ENCODE measurements at places on chromosomes 12 and 14.

GRCh38 chr12:28601570-28602058, 411.4 kb downstream of the CCDC91 start:
- no peak for DNase-seq

DNA sequence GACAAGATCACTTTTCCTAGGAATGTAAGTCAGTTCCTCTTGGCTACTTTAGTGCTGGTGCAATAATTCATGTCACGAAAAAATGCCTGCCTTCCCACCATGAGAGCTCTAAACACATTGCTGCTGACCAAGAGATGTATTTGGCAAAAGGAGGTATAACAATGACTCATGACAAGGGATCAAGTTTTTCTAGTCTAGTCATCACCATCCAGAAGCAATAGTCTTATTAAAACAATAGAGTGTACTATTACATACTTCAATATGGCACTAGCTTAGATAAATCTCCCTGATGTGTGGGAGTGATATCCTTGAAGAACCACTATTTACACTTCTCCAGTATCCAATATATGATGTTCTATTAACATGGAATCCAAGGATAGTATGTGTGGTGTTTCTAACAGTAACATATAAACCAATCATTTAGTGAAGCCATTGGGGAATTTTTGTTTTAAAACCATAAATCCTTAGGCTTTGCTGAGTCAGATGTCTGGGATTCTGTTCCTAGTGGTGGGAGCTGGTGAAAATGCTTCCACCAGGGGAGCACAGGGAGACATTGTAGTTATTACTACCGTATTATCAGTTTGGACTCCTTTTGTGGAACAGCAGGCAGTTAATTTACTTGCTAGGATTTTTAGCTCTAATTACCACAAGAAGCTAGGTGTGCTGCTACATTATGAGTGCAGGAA, 1387.5 kb downstream of the LRFN5 start:
- no peak for DNase-seq

- DNase-seq, result no peak
These were observed 9.0 kb downstream of the FRMD6 start for GRCh38 chr14:51660741-51661140.

- no peak for DNase-seq
These were observed 53.5 kb downstream of the SLC38A6 start for GRCh38 chr14:61034416-61035120.

DNA sequence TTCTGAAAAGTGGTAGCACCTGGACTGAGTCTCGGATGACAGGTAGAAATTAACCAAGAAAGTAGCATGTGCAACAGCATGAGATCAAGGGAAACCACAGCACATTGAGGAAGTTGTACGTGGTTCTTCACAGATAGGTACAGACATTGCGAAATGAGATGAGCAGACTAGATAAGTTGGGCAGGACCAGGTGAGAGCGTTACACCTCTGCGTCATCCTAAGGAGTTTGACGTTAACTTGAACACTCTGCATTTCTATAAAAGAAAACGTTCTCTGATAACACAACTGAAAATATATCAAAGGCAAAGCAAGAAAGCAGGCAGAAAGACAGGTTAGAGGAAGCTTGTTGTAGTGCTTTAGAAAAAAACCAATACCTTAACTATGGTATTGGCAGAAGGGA, 98.5 kb upstream of the RASSF8 start:
- DNase-seq, result no peak

GRCh38 chr14:48382961-48383360, 707.6 kb upstream of the MDGA2 start:
- DNase-seq, result no peak

DNA sequence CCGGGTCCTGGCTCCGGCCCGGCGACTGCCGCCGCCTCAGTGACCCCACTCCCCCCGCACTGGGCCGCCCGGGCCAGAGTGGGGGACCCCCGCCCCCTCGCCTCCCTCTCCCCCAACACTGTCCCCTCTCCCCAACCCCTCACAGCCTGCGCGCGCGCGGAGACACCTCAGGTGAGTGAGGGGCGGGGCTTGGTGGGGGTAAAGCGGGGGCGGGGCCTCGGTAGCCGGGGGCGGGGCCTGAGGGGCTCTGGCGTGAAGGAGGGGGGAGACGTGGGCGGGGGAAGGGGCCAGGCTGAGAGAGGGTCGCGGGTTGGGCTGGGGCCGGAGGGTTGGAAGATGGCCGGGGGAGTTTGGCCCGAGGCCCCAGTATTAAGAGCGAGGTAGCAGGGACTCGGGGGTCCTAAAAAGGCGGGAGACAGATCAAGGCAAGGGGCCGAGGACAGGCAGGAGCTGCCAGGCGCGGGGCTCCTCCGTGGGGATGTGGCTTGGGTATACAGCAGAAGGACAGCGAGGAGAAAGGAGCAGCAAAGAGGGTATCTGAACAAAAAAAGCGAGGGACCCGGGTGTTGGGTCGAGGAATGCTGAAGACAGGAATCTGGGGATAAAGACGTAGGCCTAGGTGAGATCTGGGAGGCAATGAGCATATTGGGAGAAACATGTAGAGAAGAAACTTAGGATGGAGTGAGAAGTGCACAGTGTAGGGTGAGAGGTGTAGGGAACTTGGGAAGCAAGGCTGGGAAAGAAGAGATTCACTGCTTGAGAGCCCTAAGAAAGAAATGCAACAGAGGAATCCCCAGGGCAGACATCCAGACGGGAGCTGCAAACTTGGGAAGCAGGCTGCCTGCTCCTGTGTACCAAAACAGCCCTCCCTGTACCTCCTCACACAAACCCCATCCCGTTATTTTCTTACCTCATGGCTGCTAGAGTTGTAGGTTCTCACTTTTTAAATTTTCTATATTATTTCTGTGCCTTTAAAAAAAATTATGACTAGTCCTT, 10.8 kb downstream of the SUOX start:
- DNase-seq, result peak; percentile 84

DNA sequence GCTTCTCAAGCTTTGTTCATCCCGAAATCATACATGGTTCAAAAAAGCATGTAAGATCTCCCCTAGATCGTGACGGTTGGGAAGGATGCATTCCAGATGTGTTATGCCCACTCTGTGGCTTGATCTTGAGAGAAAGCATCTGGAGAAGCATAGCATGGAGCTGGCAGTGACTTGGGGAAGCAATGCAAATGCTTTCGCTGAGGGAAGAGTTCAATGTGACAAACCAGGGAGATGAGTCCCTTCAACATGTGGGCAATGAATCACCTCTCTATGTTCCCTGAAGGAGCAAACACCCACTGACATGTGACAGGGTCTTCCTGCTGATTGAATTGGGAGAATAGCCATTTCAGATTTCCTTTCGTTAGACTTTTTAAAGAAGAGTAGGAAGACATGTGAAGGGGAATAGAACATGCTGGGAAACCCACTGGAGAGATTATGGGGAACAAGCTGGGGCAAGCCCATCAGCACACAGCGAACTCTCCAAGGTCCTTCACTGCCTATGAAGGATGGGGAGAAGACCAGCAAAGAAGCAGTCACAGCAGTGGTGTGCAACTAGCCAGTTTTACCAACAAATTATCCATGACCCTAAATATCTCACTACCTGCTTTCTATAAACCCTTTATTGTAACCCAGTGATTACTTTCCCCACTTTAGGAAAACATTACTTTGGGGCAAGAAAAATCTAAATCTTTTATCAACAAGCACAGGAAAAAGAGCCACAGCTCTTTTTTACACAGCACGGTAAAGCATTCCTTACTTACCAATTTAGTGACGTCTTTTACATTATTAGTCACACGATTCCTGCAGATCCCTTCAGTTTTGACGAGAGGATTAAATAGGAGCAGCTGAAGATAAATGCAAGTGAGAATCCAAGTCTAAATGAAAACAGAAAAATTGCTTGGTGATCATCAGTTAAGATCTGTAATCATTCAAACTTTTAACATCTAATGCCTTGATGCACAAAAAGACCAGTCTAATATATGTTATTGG, 35.0 kb downstream of the KITLG start:
- DNase-seq, result no peak

- DNase-seq, result no peak
These were observed 393.1 kb upstream of the RGS6 start for GRCh38 chr14:71538938-71539649.

- no peak for DNase-seq
These were observed 65.6 kb downstream of the NCOR2 start for GRCh38 chr12:124501827-124502226.

DNA sequence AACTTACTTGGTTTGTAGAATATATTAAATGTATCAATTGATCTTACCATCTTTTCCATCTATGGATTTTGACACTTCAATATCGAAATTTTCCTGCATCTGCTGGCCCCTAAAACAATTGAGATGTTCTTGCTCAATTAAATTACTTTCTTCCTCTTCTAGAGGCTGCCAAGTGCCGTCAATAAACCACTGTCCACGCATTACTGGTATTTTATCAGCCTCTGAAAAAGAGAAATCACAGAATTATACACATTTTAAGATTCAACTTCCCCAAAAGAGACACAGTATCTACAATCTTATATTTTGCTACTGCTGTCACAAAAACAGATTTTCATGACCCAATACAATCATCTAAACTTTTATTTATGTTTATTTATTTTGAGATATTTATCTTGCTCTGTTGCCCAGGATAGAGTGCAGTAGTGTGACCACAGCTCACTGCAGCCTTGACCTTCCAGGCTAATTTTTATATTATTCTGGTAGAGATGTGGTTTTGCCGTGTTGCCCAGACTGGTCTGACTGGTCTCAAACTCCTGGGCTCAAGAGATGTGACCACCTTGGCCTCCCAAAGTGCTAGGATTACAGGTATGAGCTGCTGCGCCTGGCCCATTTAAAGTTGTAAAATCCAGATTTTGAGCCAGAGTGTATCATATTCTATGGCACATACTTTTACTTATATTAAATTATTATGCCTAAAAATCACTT, 49.3 kb downstream of the DDHD1 start:
- no peak for DNase-seq

DNA sequence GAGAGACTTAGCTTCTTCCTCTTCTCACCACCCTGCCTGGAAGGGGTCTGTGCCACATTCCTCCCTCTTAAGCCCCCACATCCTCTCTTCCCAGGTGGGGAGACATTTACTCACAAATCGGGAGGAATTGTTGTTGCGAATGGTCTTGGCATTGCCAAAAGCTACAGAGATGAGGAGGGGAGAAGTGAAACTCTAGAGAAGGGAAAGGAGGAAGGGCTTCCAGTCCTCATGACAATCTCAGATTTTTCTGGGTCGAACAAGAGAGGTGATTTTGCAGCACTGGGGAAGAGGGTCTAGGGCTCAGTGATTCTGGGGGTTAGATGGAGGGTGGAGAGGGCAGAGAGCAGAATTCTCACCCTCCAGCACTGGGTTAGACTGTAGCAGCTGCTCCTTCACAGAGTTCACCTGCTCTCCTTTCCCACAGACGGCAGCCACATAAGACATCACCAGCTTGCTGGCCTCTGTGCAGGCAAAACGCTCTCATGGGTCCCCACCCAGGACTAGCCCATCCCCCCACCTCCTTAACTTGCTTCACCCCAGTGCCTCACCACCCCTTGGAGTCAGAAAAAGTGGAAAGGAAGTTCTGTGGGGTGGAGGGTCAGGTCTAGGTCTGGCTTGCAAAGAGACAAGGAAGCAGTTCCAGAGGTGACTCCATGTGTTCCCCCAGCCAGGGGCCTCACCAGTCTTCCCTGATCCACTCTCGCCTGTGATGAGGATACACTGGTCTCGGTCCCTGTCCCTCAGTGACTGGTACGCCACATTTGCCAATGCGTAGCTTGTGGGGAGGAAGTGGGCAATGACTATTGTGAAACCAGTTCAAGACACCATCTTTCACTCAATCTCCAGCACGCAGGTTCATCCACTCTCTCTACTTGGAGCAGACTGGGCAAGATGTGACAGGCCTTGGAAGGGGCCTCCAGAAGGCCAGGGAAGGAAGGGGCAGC, 2.7 kb downstream of the MYO1A start:
- peak; percentile 40 for DNase-seq

- DNase-seq, result no peak
These were observed 54.2 kb downstream of the SUSD6 start for GRCh38 chr14:69665631-69666030.

GRCh38 chr14:31858868-31859267, 218.2 kb upstream of the ARHGAP5 start:
- DNase-seq, result no peak

- DNase-seq, result no peak
These were observed 194.3 kb upstream of the DAAM1 start for GRCh38 chr14:58994130-58994529.

DNA sequence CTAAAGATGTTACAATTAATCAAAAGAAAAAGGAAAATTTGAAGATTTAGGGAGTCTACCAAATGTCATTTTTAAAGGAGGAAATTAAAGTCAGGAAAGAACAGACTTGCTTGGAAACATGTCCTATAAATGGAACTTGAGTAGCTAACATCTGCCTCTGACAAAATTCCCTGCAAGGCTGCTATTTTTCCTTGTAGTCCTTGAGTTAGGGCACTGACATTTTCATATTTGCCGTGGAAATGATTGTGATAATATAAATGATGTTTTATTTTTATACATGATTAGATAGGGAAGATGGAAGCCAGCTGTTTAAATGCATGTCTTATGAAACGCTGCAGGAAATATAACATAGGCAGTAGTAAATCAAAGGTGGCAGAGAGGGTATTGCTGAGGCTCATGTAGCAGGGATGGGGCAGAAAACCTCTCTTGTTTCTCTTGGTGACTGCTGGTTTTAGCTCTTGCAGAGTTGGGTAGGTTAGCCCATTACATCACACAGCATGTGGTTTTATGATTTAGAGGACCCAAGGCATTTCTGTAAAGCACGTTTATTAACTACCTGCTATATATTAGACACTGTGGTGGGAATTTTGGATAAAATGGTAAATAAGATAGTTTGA, 21.7 kb downstream of the NUBPL start:
- DNase-seq, result no peak

DNA sequence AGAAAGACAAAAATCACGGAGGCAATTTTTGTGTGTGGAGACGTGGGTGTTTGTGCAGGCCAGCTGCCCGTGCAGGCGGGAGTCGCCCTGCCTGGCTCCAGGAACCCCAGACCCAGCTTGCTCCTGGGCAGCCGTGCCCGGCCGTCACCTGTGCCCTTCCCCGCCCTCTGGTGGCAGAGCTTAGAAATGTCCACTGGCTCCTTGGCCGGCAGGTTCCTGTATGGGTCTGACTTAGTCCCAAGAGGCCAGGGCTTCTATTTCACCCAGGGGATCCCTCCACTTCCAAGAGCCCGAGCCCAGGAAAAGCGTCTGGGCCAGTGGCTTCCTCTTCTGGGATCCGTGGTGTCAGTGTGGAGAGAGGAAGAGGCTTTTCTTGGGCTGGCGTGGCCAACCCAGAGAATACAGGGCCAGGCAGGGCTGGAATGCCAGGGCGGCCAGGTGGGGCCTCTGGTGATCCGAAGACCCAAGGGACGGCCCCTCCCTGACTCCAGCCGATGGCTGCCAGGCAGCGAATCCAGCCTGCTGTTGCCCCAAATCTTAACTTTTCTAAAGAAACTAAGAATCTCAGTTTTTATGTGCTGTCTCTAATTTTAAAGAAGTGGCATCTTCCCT, 120.9 kb downstream of the TMEM132C start:
- DNase-seq, result peak; percentile 5

All from stimulated activated CD4-positive, alpha-beta T cell treated with anti-CD3 and anti-CD28 coated beads, TNF-alpha, amount 100 ng/mL, for 48 hours (primary cell).